Lung (tissue), 17 donors: ENCODE measurements at places on chromosomes 7 and 10.
A peak's percentile ranks its signal among the peaks of the same experiment; 100 is the strongest.

DNA sequence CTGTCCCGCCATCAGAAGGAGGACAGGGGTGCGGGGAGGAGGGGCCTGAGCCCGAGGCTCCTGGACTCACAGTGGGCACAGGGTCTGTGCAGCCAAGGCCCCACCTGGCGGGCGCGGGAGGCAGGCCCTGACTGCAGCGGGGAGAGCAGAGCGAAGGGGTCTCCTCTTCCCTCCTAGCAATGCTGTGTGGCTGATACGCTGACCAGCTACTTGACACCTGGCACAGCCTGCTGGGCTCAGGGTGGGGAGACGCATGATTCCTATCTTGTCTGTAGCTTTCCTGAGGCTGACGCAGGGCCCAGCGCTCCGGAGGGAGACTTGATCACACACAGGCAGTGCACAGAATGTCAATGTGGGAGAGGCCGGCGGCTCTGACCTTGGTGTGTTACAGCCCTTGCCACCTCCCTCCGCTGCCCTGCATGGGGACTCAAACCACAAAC lies 174.9 kb downstream of the ELFN1 start:
- DNase-seq, result no peak

DNA sequence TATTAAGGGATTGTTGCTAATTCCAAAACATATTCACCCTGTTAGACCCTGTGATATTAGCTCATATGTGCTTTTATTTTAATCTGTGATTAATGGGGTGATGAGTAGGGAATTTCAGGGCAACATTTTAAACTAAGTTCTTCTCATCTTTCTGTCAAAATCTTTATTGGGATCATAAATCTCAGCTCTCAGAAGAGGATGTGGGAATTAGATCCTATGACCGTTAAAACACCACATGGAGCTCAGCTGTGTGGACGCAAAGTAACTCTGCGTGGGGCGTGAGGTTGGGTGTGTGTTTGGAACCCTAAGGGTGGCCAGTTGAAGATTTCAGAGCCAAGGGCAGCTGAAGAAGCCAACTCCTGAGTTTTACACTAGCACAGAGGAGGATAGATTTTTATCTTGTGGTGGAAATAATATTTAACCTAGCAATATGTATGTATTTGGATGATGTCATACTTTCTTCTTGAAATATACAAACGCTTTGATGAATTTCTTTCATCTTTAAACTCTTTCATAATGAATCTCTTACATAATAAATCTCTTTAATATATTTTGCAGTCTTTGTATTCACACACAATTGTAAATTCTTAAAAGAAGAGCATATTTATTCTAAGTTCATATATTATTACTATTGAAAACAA lies 64.4 kb downstream of the EPDR1 start:
- DNase-seq, result no peak

GRCh38 chr10:71038091-71038633 lies 149.8 kb upstream of the PCBD1 start:
- no peak for DNase-seq

- DNase-seq, result peak; percentile 80
Measured at GRCh38 chr7:51160990-51161615, 155.5 kb downstream of the COBL start.

DNA sequence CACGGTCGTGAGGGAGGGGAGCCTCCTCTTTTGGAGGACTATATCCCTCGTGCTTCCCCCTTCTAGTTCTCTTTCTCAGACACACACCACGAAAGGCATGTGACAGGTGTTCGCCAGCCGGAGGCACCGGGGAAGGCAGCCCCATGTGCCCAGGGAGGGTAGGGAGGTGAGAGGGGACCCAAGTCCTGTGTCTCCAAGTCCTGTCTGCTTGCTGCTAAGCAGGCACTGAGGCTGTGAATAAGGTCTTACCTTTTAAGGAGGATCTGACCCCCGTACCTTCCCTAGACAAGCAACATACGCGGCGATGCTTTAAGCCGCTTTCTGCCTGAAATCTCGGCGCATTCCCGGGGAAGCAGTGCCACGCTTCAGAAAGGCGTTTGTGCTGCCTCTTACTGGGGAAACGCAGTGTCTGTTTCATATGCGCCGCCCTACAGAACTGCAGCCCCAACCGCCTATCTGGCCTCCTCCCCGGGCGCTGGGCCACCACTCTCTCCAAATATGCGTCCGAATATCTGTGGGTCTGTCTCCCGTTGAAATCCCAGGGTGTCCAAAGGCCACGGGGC lies 770 bp downstream of the PLXNA4 start:
- DNase-seq, result peak; percentile 68

GRCh38 chr7:100684534-100685042 lies 9.5 kb downstream of the GIGYF1 start:
- DNase-seq, result no peak

- DNase-seq, result peak; percentile 100
Measured at GRCh38 chr10:89373916-89374711, 3.7 kb upstream of the IFIT1B start.

- no peak for DNase-seq
Measured at GRCh38 chr10:14605231-14605925, 169.3 kb downstream of the FAM107B start.

DNA sequence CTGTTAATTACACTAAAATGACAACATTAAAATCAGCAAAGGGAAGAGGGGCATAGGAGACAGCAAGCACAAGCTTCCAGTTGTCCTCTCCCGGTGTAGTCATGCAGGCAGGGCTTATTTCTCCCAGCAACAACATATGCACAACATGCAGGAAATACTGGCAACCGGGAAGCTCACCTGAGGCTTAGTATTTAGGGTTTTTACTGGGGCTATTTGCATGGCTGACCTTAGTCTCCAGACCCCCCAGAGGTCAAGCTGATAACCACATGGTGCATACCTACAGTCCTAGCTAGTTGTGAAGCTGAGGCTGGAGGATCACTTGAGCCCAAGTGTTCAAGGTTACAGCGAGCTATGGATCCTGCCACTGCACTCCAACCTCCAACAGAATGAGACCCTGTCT lies 12.8 kb upstream of the JMJD1C start:
- no peak for DNase-seq

- DNase-seq, result no peak
Measured at GRCh38 chr10:133326745-133327650, 9.7 kb downstream of the CALY start.

DNA sequence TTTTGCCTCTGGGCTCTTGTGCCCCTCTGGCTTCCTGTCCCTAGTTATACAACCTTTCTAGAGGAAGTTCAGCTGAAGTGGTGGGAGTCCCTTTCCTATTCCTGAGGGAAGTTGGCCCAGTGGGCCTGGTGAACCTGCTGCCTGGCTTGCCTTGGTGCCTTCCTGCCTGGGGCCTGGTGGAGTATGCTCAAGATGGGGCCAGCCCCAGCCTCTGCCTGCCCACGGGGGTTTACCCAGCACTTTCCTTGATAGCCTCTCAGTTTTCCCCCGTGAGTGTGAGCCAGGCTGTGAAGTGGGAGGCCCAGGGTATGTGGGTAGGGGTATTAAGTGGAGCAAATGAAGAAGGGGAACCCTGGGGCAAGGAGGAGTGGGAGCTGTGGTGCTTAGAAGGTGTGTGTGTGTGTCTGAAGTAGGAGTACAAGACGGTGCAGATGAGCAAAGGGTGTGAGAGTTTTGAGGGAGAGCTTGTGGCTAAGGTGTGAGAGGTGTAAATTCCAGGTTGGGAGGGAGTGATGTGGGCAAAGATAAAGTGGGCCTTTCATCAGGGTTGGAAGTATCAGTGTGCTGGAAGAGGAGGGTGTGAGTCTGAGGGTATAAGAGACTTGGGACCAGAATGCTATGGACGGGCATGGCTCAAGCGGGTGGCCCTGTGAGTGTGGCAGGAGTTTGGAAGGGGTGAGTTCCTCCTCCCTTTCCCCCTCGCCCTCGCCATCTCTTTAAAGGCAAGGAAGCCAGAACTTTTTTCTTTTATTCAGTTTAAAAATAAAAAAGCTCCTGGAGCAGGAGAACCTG lies 10.9 kb upstream of the PAX2 start:
- DNase-seq, result no peak
